ENCODE measurements at places on chromosomes 16 and 17.
A peak's percentile ranks its signal among the peaks of the same experiment; 100 is the strongest.

DNA sequence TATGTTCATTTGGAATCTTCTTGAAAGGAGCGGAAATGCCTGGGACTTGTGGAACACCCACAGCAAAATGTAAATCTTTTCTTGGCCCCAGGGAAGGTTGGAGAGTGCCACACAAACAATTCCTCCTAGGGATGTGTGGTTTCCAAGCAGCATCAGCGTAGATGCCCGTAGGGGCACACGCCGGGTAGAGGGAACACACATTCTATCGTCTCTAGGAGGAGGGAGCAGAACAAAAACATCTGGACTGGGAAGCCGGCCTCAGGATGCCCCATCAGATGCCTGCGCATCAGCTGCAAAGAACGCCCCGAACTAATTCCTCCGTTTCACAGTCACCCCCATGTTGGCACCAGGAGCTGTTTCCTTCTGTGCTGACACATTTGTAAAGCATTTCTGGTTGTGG lies 357.9 kb upstream of the ZFHX3 start:
- DNase-seq = no peak

DNA sequence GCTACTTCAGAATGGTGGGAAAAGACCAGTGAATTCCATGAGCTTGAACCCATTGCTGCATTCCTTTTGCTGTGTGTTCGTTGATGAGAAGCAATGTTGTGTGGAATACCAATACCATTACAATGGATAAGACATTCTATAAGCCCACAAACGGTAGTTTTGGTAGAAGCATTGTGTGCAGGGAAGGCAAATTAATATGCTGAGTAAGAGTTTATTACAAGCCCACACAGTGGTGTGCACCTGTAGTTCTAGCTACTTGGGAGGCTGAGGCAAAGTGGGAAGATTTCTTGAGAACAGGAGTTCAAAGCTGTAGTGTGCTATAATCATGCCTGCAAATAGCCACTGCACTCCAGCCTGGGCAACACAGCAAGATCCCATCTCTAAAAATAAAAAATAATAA lies 19.9 kb upstream of the TENT4B start:
- no peak for DNase-seq

GRCh38 chr17:1412185-1413110 lies 12.4 kb upstream of the YWHAE start:
- no peak for DNase-seq

DNA sequence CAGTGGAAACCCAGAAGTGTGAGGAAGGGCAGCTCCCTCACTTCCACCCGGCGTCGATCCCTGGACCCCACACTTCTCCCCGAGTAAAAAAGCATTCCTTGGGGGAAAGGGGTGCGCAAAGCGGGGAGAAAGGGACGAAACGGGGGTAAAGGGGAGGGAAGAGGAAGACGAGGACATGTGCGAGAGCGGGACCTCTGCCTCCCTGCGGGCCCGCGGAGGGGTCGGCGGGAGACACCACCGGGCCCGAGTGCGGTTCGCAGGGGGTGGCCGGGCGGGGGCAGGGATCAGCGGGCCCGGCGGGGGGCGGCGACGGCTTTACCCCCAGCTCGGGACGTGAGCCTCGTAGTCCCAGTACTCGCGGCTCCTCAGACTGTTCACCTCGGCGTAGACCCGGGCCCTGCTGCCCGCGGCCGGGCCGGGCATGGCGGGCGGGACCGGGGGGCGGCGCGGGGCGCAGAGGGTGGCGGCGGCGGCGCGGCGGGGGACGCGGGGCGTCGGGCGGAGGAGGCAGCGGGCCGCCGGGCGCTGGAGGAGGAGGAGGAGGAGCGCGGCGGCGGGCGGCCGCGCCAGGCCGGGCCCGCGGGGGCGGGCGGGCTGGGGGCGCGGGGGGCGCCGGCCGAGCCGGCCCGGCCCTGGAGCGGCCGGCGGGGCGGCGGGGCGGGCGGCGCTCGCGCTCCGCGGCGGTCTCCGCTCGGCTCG lies 443 bp downstream of the CSNK2A2 start:
- peak; percentile 25 for DNase-seq

- no peak for DNase-seq
Observed at GRCh38 chr17:50469671-50470305, 1.1 kb upstream of the CHAD start.

DNA sequence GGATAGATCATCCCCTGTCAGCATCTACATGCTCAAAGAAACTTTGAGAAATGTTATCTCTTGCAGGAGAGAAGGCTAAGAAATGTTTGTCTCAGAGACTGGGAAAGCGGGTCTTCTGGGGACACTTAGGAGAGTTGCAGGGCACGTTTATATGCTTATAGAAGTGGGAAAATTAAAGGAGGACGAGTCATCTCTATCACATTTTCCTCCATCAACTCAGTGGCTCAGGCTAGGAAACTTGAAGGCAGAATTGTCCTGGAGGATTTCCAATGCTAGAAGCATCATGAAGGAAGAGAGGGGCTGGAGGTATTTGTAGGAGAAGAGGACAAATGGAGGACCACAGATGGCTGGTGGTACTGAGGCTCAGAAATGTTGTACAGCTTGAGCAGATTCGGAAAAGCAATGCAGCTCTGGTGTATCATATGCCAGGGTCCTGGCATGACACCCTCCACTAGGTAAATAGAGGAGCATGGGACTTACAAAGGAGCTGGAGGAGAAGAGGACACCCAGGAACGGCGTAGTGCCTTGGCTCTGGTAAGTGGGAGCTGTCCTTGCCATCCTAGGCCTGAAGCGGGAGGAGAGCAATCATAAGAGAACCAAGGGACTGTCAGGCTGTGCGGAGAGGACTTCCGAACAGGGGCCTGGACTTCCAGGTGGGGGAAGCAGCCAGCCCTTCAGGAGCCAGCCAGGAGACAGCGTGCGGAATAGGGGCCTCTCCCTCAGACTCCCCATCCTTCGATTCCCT lies 4.5 kb upstream of the HS3ST3B1 start:
- no peak for DNase-seq

GRCh38 chr16:77961814-77962213 lies 60.5 kb upstream of the CLEC3A start:
- DNase-seq = no peak

- DNase-seq = no peak
Observed at GRCh38 chr17:60573236-60574051, 26.5 kb upstream of the PPM1D start.

- no peak for DNase-seq
Observed at GRCh38 chr17:21302711-21303425, 18.4 kb downstream of the MAP2K3 start.

DNA sequence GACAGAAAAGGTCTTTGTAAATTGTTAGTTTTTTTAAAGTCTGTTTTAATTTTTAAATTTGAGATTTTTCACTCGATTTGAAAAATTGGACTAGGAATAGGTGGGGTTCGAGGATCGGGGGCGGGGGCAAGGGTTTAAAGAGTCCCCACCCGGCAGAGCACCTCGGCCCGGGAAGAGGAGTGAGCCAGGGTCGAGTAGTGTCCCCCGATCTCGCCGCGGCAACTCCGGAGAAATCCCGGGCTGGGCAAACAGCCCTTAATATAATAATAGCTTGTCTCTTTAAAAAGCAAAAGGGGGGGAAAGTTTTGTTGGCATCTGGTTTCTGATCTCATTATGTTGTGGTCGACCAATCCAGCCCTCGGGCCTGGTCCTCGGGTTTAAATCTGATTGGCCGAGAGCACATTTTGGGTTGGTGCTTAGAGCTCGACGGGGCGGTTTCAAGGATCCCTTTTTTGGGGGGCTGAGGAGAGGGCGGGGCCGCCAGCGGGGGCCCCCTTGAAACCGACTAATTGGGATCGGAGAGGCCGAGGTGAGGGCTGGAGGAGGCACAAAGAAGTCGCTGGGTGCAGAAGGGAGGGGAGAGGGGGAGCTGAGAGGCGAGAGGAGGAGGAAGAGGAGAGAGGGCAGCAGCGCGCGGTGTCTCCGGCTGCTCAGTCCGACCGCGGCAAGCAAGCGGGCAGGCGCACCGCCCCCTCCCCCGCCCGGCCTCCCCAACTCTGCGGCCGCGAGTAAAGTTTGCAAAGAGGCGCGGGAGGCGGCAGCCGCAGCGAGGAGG lies at the start of gene FZD2:
Gene FZD2 (plus strand): TSS at position 653 of the 775 bp plus-strand sequence. CDS start 205 bp downstream, outside the sequence.
- DNase-seq = peak; percentile 88

Measured in GM12891 (cell line).